BE2C (cell line): ENCODE measurements at places on chromosomes 5 and 9.

DNA sequence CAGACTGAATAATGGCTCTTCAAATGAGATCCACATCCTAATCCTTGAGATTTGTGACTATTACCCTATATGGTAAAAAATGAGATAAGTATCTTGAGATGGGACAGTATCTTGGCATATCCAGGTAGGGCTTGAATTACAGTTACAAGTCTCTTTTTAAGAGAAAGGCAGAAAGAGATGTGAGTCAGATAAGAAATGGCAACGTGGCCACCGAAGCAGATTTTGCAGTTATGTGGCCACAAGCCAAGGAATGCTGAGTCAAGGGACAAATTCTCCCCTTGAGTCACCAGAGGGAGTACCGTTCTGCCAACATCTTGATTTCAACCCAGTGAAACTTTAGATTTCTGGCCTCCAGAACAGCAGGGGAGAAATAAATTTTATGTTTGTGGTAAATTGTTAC is 1983.0 kb upstream of the C9orf72 start:
- DNase-seq, result no peak

- no peak for DNase-seq
Observed at GRCh38 chr5:172901788-172902496, 57.3 kb upstream of the RPL26L1 start.

DNA sequence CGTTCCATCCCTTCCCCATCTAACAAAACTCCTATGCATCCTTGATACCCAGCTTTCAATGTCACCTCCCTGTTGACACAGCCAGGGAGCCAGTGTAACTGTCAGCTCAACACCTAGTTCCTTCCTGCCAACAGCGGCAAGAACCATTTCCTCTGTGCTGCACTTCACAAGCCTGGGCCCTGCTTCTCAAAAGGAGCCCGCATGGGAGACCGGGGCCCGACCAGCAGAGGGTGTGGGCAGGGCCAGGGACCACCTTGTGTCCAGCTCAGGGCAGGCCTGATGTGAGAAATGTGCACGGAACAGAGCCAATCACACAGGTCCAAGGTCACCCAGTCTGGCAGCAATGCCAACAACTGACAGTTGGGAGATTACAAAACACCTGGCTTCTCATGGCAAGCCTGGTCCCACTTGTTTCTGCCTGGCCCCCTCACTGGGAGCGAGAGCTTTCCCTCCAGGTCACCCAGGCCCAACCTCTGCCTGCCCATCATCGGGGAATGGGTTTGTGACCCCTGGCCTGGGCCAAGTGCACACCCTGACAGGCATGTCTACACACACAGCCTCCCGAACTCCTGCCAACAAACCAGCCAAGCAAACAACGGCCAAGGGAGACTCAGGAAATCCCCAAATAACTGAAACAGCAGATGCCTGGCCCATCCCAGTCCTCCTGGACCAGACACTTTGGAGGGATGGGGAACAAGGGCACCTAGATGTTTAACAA is 3.1 kb downstream of the RNF44 start:
- no peak for DNase-seq

- DNase-seq, result peak; percentile 40
Observed at GRCh38 chr5:42912184-42912798, 100.6 kb upstream of the SELENOP start.

GRCh38 chr9:129962451-129962864 is 80.5 kb downstream of the FNBP1 start:
- no peak for DNase-seq

DNA sequence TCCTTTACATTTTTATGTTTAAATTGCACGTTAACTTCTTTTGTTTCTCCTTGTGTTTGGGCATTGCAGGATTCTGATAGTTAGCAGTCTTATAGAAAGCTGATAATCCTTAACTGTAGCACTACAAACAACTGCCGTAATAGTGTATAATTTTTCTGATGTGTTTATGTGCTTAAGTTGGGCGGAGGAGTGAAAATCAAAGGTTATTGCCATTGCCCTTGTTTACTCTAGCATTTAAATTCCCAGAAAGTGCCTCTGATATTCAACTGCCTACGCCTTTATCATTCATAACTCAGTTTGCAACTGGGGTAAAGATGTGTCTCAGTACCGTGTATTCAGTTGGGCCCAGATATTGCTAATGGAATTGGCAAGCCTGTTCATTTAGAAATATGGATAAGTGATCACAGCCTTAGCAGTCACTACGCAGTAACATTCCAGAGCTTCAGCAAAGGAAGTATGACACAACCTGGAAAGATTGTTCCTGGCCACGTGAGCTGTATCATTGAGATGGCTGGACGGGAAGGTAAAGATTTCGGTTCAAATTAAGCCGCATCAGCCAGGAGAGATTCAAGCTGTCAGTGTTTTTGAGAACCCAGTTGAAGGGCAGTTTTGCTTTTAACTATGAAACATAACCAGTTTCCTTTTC is 28.1 kb upstream of the LRRTM2 start:
- no peak for DNase-seq

GRCh38 chr9:20197976-20198685 is 409.3 kb upstream of the SLC24A2 start:
- no peak for DNase-seq

- no peak for DNase-seq
Observed at GRCh38 chr5:139088024-139088423, 110.1 kb downstream of the SIL1 start.

DNA sequence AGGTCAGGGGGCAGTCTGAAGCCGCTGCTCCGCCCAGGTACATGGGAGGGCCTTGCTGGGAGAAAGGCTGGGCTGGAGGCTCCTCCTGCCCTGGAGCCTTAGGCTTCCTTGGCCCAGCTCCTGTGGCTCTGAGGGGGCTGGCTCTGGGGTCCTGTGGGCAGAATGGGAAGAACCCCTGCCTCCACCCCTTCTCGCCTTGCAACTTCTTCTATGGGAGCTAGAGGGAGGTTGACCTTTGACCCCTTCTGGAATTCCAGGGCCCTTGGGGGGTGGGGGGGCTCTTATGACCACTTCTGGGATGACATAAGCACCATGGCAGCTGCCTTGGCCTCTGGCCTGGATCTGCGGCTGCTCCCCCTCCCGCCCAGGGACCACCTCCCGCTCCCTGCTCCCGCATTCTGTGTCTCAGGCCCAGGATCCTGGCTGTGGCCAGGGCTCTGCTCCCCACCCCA is 32.2 kb downstream of the IER5L start:
- DNase-seq, result no peak

- DNase-seq, result no peak
Observed at GRCh38 chr9:135908093-135908753, 877 bp upstream of the CAMSAP1 start.

DNA sequence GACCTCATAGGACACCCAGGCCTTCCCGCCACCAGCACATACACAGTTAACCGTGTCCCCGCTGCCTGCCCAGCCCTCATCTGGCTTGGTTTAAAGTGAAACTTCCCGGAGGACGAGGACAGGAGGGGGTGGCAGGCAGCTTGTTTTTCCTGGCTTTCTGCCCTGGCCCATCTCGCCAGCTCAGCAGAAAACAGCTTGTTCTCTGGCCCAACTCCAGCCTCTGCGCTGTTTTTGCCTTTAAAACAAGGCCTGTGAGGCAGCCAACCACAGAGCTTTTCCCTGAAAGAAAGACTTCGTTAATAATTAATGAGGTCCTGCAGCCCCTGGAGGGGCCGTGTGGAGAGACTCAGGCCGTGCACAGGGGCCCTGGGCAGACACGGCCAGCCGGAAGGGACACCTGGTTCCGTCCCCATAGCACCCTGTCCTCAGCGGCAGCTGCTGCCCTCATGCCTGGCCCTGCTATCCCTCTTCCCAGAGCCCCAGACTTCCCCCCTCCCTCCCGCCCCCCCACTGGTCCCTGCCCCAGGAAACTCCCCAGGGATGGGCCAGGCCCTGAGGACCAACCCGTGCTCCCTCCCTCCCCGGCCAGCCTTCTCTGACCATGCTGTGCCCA is 108.7 kb downstream of the RXRA start:
- peak; percentile 94 for DNase-seq

GRCh38 chr9:14066831-14067230 is 247.1 kb downstream of the NFIB start:
- no peak for DNase-seq

DNA sequence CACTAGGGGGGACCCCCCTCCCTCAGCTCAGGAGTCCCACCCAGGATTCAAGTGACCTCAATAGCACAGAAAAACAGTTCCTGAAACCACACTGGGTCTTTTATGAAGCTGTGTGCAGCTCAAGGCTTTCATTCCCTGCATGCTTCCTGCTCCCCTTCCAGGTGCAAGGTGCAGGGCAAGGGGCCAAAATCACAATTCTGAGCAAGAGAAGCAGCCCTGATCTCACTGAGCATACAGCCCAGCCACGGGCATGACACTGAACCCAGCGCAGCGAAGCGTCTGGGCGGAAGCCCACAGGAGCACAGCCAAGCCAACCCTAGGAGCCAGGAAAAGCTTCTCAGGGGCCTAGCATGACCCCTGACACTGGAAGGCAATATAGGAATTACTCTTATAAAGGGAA is 62.9 kb downstream of the IRX2 start:
- no peak for DNase-seq

DNA sequence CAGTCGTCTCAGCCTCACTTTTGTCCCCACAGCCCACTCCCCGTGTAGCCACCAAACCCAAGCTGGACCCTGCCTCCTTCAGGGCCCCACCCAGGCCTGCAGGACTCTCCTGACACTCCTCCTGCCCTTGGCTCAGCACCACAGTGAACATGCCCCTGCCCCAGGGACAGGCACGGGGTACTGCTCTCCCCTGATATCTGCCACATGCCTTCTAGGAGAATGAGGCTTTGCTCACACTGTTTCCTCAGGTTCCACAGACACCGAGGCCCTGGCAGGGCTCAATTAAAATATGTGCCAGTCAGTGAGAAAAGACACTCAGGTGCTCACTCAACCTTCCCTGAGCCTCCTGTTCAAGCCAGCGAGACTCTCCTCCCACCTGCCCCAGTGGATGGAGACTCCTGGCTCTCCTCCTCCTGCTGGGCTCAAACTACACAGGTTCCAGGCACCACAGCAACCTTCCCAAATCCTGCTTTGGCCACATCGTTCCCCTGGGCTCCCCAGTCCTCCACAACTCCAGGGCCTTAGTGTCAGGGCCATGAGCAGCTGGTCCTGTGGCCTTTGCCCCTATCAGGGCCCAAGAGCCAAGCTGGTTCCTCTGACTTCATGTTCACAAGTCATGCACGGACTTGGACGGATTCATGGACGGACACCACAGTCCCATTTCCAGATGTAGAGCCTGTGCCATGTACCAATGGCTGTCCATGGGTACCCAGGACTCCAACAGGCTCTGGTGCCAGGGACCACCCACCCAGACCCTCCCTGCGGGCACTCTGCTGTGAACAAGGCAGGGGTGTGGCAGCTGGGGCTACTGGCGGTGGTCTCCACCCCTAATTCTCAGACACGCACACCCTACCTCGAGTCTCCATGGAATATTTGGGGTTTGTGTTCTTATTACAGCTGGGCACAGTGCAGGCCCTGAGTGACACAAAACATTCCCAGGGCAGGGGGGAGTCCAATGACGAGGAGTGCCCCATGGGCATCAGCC is 36.6 kb downstream of the BICD2 start:
- DNase-seq, result no peak

DNA sequence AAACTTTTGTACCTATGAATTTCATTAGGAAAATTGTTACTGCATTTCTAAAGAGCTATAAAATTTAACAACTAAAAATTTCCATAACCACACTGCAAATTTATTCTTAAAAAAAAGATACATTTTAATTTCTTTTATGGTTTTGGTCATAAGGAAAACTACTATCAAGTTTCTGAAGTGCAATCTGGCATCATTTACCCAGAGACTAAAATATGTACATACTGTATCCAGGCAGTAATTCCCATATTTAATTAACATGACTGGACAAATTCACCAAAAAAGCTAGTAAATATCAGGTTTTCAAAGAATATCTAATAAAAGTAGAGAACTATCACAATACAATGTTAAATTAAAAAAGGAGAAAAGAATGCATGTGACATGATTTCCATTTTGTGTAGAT is 20.7 kb downstream of the PUM3 start:
- no peak for DNase-seq

DNA sequence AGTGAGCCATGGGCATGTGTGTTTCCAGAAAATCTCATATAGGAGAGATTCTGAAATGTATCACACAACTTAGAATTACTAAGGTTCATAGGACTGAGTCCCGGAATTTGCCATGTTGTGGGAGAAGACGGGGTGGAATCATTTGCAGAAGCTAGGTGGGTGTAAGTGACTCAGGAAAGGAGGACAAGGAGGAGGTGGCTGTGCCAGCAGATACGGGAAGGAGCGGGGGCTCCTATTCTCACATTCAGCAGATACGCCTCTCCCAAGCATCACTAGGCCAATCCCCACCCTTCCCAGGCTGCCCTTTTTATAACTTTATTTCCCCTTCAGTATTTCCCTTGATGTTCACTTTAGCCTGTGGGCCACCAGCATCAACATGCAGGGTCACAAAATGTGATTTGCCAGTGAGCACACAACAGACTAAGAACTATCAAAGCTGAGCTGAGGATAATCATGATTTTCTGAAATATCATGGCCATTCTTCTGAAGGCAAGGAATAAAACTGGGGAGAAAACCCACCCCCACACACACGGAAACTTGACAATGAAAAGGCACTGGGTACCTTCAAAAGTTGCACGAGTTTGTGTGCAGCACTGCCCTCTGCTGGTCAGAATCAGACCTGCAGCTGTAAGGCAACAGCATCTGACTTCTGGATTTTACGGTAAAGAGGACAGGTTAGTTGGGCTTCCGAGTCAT is 133.2 kb downstream of the MTX3 start:
- peak; percentile 72 for DNase-seq

DNA sequence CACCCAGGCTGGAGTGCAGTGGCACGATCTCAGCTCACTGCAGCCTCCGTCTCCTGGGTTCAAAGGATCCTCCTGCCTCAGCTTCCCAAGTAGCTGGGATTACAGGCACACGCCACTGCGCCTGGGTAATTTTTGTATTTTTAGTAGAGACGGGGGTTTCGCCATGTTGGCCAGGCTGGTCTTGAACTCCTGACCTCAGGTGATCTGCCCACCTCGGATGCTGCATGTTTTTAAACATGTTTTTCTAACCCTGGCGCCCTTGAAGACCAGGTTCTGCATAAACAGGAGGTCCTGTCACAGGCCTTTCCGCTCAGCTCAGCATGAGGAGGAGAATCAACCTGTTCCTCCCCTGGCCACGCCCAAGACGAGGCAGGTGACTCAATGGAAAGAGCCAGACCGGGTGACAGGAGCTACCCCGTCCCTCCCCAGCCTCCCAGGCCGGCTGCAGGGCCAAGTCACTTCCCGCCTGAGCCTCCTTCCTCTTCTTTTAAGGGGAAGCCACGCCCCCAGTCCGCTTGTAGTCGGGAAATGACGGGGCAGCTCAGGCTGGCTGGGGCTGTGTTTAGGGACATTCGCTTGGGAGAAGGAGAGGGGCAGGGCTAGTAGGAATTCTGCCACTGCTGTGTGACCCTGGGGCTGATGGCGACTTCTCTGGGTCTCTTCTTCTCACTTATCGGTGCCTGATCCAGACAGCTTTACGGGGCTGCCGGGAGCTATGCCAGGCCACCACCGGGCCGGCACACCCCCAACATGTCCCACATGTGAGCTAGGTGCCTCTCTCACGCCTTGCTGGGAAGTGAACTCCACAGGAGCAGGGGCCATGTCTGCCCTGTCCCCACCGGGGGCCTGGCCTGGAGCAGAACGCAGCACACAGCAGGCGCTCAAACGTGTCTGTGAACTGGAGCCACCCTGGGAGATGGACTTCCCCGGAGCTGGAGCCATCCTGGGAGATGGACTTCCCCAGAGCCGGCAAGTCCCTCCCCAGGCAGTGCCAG is 6.1 kb downstream of the NOTCH1 start:
- no peak for DNase-seq

- no peak for DNase-seq
Observed at GRCh38 chr5:62137628-62138027, 168.4 kb upstream of the KIF2A start.

GRCh38 chr5:117135851-117136250 is 561.2 kb upstream of the SEMA6A start:
- DNase-seq, result no peak
